Endothelial cell (in vitro differentiated cells): ENCODE measurements at places on chromosomes 1 and 21.

GRCh38 chr1:173448945-173449344, 28.2 kb upstream of the PRDX6 start:
- no peak for DNase-seq

- no peak for DNase-seq
Observed at GRCh38 chr1:117372863-117373412, 5.7 kb downstream of the MAN1A2 start.

GRCh38 chr1:113519556-113519955, 129.2 kb downstream of the MAGI3 start:
- DNase-seq, result no peak

DNA sequence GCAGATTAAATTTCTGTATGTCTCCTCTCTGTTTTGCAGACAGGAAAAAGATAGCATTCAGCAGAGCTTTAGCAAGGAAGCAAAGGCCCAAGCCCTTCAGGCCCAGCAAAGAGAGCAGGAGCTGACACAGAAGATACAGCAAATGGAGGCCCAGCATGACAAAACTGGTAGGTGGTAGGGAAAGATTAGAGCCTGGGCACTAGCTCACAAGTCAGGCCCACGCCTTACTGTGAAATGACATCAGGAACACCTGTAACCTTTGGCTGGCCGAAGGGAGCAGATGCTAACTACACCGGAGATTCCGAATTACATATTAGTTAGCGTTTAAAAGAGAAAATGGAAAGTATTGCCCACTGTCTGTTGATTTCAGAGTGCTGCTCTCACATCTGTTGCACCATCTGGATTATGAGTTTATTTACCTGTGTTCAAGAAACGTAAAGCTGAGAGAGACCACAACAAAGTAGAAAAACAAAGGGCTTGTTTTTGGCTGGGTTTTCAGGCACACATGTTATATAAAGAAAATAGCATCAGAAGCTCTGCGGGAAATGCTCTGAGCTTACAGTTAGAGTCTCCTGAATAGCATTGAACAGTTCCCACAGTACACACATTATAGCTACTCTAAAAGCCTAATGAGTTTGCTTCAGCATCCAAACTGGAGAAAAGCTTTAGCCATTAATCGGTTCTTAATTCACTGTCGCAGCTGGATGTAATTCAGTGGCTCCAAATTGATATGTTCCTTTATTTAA, 160.0 kb downstream of the SDCCAG8 start:
- no peak for DNase-seq

GRCh38 chr1:38222891-38223290, 176.3 kb upstream of the POU3F1 start:
- no peak for DNase-seq

DNA sequence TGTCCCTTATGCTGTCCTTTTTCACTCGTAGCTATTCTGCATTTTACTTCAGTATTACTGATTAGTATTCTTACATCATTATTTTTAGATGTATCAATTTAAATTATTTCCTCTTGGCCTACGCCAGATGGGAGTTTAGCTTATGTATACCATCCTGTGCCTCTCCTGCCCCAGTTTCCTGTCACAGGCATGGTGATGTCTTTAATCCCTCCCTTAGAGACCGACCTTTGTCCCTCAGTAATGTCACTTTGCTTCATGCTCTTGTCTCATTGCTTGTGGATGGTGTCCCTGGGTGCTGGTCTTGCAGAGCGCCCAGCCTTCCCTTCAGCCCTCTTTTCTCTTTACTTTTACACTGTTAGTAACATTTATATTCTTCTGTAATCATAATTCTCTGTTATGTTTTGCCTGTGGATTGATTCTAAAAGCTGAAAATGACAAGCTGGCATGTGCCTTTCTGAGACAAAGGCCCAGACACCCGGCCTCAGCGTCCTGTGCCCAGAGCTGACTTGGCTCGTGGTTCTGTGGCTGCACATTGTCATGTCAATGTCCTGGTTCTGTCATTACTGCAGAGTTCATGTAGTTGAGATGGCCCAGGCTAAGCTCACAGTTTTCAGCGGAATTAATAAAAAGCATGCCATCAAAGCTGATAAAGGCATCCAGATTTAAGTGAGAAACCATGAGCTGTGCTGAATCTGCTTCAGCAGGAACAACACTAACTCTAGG, 100.7 kb downstream of the MTR start:
- DNase-seq, result no peak

GRCh38 chr1:226635456-226635941, 86.9 kb downstream of the STUM start:
- no peak for DNase-seq

DNA sequence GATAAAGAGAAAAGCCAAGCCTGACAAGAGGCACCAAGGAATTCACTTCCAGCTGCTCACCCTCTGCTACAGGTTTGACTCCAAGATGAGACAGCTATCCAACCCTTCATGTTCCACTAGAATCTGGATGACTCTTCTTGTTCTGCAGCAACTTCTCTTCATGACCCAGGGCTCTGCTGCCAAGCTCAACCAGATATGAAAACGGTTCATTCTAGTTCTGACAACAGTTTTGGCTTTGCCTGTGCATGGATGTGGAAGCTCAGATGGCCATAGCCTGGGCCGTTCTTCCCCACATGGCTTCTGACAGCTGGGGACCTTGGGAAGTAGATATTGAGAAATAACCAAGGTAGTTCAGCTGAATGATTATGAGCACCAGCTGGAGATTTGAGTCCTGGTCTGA, 13.7 kb downstream of the PI4KB start:
- no peak for DNase-seq

GRCh38 chr1:86448670-86449069, 20.1 kb upstream of the CLCA1 start:
- no peak for DNase-seq

DNA sequence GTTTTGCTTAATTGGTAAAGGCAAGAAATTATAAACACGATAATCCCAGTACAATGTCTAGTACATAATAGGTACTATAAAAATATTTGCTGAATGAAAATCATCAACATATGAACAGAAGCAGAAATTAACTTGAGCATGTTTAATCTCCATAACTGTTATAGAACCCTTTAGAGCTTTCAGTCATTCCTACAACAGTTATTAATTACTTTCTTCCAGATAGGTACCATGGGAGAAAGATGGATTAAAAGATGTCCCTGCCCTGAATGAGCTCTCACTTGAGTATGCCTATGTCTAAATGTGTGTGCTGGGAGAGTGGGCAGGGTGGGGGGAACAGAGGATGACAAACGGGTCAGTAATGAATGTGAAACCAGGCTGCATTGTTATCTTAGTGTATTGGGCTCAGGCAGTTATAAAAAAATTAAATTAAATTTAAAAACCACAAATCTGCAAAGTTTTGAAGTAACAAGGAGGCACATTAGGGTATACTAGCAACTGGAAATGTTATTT, 2.4 kb downstream of the EPS15 start:
- no peak for DNase-seq

DNA sequence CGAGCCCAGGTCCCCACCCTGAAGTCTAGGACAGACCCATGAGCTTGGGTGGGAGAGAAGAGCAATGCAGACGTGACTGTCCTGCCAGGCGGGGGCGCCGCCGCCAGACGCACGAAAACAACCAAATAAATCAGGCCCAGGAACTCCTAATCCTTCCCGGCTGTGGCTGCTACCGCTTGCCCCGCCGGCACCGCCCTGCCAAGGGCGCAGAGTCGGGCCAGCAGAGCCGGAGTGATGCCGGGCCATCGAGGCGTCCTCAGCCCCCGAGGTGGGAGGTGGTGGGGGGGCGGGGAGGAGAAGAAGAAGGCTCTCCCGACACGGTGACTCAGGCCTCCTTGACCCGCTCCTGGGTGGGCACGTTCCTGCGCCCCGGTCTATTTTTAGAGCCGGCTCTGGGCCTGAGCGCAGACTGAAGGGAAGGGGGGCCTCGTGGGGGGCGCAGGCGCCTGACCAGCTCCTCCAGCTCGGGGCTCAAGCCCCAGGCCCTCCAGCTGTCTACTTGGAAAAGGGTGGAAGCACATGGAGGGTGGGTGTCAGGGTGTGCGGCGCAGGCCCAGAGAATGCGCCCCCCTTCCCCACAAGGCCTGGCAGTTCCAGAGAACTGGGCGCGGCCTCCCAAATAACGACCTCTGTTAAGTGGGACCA, 10.7 kb upstream of the COL16A1 start:
- peak; percentile 62 for DNase-seq

GRCh38 chr1:109040989-109041620, 797 bp downstream of the WDR47 start:
- peak; percentile 31 for DNase-seq

- no peak for DNase-seq
Observed at GRCh38 chr21:36471254-36471723, 8.6 kb downstream of the CLDN14 start.

DNA sequence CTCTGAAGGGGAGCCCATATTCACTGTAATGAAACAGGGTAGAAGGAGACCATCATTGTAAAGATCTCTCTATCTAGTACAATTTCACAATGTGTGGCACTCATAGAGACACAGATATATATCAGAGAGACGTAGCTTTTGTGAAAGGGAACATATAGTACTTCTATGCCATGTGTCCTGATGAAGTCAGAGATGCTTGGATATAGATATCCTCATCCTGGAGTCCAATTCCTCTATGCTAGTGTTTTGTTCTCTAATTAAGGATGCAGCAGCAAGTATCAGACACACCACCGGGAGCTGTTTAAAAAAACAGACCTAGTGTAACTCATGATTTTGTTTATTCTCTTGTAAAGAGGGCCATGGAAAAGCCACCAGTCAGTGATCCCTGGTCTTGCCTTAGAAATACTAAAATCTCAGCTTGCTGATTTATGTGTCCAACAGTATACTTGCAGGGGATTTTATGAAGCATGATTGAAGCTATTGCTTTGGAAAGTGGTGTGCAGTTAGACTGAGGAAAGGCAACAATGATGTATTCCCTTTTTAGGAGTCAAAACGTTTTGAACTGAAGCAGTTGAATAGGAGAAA, 2.5 kb downstream of the NCAM2 start:
- no peak for DNase-seq

DNA sequence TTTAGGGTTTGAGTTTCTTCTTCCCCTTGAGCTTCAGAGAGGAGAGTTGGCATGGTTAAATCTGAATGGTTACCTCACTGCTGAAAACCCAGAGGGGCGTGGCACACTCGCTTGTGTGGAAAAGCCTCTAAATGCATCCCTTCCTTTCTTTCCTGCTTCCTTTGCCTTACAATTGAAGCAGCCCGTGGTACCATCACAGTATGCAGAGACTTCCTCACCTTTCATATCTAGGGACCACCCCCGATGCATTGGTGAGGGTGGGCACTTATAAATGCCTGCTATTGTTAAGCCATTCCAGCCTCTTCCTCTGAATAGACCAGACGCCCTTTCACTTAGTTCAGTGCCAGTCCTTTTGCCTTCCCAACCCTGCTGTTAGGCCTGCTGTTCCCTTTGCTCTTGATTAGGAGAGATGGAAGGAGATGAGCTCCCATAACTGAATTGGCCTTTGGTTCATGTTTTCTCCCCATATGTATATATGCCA, 21.9 kb upstream of the LAX1 start:
- DNase-seq, result peak; percentile 21

DNA sequence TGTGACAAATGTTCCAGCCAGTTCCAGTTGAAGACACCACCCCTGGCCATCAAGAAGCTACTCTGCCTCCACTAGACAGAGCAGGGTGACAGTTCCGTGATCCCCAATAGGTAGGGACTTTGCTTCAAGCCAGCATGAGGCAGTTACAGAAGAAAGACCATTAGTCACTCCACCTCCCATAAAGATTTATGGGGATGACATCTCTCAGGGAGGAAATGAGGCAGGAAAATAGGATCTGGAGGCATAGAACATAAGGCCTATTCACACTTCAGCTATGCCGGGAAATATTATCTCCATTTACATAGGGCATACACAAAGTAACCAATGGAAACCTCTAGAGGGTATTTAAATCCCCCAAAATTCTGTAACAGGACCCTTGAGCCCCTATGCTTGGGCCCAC, 3.5 kb upstream of the GBP7 start:
- no peak for DNase-seq

- peak; percentile 23 for DNase-seq
Observed at GRCh38 chr1:182484531-182485257, 34.7 kb downstream of the RGSL1 start.

GRCh38 chr1:48033495-48034045, 36.4 kb upstream of the TRABD2B start:
- no peak for DNase-seq

DNA sequence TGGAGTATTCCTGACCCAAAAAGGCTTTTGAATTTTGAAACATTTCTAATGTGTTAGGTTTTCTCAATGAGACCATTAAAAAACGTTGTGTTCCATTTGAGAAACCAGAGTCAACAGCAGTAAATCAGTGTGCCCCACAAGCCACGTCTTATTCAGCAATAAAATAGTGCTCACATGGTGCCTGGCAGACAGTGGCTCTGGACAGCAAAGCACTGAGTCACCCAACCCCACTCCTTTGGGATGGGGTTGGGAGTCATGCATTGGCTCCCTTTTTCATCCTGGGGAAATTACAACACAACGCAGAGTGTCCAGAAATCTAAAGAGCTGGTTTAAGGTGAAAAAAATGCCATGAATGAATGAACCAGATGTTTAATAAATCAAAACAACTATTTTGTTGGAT, 46.5 kb downstream of the KCNJ15 start:
- DNase-seq, result no peak
